NCI-H1048 (cell line): ENCODE measurements at places on chromosomes 6 and 20.
A peak's percentile ranks its signal among the peaks of the same experiment; 100 is the strongest.

DNA sequence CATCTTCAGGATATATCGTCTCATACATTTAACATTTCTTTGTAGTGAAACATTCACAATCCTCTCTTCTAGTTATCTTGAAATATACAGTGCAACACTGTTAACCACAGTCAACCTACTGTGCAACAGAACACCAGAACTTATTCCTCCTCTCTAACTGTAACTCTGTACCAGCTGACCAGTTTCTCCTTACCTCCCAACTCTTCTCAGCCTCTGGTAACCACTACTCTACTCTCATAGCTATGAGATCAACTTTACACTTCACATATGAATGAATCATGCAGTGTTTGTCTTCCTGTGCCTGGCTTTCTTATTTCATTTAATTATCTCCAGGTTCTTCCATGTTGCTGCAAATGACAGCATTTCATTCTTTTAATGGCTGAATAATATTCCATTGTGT, 337.6 kb downstream of the BTBD9 start:
- DNase-seq, result no peak

- DNase-seq, result peak; percentile 18
These were observed 653 bp downstream of the LMBRD1 start for GRCh38 chr6:69796073-69796641.

DNA sequence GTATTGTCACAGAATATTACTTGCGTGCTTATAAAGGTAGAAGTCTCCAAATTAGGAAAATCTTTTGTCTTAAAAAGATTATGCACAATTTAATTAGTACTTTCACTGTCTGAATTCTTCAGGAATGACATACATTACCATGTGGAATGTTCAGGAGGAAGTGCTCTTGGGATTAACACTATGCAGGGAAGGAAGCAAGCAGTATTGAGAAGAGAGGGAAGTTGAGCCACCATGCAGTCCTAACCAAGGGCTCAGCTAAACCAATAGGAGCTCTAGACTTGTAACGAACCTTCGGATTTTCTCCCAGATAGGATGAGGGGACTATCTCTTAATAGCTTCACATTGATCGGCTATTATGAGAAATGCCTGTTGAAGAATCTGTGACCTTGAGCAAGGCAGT, 918.4 kb upstream of the MANEA start:
- DNase-seq, result no peak

- no peak for DNase-seq
These were observed 101.6 kb downstream of the IBTK start for GRCh38 chr6:82145926-82146452.

DNA sequence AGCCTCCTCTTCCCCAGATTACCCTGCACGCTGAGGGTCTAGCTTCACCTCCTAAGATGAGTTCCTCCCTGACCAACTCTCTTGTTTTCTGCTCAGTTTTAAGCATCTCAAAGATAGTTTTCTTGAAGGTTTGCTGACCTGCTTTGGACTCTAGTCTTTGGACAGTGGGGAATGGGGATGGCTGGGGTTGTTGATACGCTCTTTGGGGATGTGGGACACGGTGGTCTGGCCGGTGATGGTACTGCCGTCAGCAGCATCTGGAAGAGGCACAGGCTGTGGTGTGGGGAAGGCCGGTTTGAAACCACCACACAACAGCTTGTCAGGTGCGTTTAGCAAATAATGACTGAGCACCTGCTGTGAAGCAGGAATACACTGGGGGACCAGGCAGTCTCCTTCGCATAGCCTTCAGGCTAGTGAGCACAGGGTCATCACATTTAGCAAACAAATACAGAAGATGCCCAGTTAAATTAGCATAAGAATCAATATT, 94.1 kb downstream of the TMEM242 start:
- DNase-seq, result no peak

GRCh38 chr20:63215101-63216040, 560 bp downstream of the YTHDF1 start:
- no peak for DNase-seq

GRCh38 chr20:14879839-14880238, 542.4 kb upstream of the FLRT3 start:
- no peak for DNase-seq

DNA sequence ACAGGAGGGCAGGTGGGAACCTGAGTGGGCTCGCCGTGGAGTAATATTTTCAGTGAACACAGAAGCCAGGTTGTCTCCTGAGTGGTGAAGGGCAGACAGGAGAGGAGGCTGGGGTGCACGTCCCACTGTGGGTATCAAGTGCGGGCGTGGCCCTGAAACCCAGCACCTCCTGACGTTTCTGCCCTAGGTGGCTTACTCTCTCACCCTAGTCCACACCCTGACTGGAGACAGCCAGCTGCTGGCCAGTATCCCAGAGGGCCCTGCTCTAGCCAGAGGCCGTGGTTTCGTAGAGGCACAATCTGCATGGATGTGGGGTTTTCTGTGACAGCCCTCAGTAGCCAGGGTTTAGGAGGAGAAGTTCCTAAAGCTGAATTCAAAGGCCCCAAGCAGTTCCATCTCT, 86.7 kb downstream of the TRERF1 start:
- no peak for DNase-seq
